ENCODE measurements at places on chromosomes 7 and 10.

DNA sequence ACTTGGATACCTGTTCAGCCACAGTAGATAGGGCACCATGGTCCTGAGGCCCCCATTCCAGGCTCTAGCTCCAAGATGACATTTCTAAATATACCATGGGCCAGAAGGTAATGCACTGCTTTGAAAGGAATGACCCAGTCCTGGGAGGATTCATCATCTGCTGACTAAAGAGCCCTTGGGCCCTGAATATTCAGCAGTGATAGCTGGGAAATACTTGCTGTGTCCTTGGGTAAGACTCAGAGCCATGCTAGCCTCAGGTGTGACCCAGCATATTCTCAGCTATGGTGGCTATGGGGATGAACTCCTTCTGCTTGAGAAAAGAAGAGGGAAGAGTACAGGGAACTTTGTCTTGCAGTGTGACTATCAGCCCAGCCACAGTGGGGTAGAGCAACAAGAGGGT is 21.3 kb upstream of the AGR2 start:
- no peak for DNase-seq

DNA sequence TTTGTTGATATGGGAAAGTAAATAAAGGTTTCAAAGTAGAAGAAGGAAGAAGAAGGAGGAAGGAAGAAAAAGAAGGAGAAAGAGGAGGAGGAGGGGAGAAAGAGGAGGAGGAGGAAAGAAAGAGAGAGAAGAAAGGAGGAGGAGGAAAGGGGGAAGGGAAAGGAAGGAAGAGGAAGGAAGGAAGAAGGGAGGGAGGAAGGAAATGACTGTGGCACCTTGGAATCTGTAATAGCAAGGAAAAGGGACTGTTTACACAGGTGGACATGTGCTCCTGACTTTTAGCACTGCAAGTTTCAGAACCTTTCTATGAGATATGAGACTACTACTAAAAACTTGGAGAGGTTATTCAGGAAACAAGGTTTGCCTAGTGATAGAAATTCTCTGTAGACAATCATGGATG is 153.2 kb downstream of the BTAF1 start:
- DNase-seq = no peak

- no peak for DNase-seq
Observed at GRCh38 chr7:54390565-54390964, 151.6 kb upstream of the VSTM2A start.

DNA sequence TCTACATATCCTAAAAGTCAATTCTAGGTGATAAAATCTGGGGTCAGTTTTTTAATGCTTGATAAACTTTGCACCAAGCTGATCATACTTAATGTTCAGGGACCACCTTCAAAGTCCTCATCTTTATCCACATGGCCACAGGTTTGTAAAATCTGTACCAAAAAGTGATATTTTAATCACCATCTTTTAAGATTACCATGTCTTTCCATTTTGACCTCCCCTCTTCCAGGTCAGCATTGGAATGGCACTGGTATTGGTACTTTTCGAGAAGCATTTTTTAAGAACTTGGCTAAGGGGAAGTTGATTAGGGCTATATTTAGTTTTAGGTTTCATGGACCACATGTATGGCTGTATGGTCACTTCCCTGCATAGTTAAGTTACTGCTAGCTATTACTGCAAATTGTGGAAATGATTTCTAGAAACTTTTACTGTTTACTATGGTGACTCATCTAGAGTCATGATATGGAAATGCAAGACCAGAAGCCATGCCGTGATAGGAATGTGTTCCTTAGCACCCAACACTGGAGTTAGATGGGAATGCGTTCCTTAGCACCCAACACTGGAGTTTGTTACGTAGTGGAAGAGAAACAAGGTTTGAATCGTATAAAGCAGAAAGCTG is 50.8 kb upstream of the ABLIM1 start:
- no peak for DNase-seq

GRCh38 chr10:10055656-10056442 is 961.8 kb upstream of the CELF2 start:
- DNase-seq = no peak

DNA sequence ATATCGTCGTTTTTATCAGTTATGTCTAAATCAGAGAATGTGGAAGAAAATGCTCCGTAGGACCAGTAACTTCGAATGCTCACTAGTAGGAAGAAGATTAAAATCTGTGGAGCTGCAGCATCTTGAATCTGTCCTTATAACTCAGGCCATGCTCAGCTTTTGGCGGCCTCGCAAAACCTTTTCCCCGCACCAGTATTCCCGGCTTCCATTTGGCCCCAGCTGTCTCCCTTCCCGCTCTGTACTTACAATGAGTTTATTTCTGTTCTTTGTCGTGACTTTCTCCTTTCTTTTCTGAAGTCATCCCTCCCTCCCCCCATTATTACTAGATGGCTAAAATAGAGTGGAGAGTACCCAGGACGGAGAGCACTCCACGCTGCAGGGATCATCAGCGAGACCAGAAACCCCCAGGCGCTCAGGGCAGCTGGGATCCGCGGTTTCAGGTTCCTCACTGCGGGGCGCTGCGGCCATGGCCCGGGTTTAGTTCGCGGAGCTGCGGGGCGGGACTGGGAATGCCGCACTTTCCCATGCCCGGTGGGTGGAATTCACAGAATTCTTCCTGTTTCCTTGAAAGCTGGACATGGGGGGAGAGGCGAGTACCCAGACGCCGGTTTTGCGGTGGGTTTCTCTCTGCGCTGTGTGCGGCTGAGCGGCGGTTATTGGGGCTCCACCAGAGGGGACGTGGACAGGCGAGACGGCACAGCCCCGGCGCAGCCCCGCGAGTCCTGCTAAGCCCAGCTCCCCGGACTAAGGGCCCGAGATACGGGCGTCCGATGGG is 183.5 kb downstream of the POM121L12 start:
- no peak for DNase-seq

GRCh38 chr10:2592360-2593160 is 474.8 kb upstream of the PFKP start:
- no peak for DNase-seq

DNA sequence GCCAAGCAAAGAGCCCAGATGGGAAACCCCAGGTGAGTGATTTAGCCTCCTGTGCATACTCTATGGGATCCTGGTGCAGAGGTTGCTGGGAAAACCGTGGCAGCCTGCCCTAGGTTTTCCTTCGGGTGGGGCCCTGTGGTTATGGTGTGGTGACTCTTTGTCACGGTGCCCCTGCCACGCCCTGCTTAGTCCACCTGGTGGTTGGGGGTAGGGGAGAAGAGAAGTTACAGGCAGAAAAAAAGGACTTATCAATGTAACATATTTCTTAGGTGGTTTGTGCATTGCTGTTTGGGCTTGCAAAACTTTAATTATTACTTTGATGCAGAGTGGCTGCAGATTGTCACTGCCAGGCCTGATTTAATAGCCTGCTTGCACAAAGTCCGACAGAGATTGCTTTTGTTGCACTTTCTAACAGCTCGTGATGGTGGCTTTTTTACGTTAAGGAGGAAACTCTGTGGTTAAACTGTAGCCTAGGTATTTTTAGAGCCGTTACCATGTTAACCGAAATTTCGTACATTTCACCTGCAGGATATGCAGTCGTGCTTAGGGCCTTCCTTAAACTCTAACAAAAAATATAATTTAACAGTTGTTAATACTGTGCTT is 197.4 kb downstream of the RNLS start:
- DNase-seq = no peak

- DNase-seq = peak; percentile 65
Observed at GRCh38 chr7:50857804-50858489, 75.3 kb upstream of the GRB10 start.

DNA sequence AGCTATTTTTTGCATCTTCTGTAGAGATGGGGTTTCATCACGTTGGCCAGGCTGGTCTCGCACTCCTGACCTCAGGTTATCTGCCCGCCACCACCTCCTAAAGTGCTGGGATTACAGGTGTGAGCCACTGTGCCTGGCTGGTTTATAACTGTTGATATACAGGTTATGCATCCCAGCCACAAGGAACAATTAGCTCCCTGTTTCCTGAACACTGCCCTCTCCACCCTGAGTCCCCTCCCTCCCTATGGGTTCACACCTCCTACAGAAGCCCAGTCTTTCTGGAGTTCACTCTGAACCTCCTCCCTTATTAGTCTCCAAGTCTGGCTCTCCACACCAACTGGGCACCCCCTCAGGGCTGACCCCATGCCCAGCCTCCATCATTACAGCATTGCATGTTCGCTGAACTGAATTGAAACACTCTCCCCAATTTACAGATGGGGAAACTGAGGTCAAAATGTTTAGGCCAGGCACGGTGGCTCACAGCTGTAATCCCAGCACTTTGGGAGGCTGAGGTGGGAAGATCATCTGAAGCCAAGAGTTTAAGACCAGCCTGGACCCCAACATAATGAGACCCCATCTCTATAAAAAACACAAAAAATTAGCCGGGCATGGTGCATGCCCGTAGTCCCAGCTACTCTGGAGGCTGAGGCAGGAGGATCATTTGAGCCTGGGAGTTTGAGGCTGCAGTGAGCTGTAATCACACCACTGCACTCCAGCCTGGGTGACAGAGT is 1.7 kb upstream of the CLIP2 start:
- DNase-seq = no peak

Measured in NCI-H1105 treated with DMSO at 0.1 percent for 48 hours (cell line).